C1 segment of cervical spinal cord (tissue), 14 donors: ENCODE measurements at places on chromosomes 5 and 9.

- no peak for DNase-seq
These were observed 607.0 kb downstream of the ZNF608 start for GRCh38 chr5:124139477-124139876.

- DNase-seq: peak; percentile 38
These were observed 43.1 kb upstream of the RXRA start for GRCh38 chr9:134283111-134283515.

DNA sequence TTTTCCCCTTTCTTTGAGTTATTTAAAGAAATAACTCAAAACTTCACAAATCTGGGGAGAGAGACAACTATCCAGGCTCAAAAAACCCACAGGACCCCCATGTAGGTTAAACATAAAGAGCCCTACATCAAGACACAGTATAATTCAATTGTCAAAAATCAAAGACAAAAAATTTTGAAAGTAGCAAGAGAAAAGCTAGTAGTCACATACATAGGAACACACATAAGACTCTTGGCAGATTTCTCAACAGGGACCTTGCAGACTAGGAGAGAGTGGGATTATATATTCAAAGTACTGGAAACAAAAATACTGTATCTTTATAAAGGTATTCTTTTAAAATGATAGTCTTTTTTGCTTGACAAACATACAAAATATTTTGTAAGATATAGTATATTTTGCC lies 296.9 kb downstream of the OSTF1 start:
- no peak for DNase-seq

DNA sequence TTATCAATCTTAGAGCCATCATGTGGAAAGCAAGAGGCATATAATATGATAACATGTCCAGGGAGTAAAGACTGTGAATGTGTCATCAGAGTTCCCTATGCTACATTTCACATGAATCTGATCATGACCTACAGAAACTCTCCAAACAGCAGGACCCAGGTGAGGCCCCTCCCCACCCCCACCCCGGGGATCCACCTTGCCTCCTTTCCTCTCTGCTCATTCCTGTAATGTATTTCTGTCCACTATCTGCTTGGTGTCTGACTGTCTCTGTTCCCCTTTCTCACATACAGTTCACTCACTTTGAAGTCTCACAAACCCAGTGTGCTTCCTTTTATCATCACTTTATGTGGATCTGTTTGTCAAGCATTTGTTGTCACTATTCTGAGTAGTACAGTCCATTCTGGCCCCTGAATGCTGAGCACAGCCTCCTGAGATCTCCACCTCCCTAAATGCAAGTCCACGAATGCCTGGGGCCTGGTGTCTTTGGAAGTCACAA lies 76.4 kb upstream of the SMARCA2 start:
- DNase-seq: no peak

DNA sequence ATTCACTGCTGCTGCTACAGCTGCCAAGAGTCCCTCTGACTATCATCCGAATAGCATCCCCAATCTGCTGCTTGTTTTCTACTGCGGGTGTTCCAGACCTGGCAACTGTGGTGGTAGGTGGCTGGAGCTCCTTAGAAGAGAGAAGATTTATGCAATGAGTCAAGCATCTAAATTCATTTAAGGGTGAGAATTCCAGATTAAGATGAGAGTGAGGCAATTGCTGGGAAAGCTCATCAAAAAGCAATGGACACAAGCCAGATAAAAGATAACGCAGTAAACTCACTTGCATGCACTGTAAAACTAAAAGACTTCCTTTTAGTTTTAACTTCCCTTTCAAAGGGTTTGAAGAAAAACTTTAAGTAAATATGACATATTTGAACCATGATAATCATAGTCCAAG lies 3.9 kb downstream of the PLK2 start:
- DNase-seq: no peak

DNA sequence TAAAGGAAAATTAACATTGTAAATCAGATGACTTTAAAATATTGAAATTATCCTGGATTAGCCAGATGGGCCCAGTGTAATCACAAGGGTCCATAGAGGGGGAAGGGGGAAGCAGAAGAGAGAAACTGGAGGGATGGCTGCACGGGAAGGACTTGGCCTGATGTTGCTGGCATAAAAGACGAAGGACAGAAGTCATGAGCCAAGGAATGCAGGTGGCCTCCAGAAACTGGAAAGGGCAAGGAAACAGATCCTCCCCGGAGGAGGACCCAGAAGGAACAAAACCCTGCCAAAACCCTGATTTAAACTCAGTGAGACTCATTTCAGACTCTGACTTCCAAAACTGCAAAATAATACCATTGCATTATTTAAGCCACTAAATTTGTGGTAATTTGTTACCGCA lies 100.2 kb downstream of the ADAMTS2 start:
- DNase-seq: no peak

DNA sequence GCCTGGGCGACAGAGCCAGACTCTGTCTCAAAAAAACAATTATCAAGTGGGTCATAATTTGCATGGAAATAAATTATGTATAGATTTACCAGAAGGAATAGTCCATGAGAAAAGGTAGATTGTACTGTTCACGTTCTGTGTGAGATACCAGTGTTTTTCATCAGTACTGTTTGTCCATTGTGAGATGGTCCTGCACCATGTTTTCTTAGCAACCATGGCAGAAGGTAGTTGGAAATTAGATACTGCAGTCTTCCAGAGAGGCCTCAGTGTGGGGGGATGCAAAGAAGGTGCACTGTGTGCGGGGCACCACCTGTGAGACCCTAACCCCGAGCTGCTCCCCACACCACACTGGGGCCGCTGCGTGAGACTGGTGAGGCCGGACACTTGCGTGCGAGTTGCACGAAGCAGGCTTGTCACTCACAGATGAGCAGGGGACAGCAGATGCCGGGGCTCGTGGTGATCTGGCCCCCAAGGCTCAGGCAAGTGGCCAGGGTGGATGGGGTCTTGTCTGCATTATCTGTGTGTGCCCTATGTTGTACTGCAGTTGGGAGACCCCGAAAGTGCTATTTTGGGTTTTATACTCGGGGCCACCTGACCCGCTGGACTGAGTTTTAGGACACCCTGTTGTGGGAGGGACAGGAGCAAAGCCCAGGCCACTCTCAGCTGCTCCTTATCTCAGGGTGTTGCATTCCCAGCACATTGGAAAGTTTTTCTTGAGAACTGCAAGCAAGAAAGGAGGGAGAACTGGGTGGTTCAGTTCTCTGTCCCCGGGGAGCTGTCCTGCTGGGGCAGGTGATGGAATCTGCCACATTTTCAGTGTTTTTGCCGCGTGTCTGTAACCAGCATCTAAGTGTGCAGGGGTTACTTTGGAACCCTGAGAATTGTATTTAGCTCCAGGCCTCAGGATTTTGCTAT lies 61.9 kb downstream of the EHMT1 start:
- DNase-seq: no peak

- no peak for DNase-seq
These were observed 32.8 kb upstream of the CPEB4 start for GRCh38 chr5:173855162-173855994.

DNA sequence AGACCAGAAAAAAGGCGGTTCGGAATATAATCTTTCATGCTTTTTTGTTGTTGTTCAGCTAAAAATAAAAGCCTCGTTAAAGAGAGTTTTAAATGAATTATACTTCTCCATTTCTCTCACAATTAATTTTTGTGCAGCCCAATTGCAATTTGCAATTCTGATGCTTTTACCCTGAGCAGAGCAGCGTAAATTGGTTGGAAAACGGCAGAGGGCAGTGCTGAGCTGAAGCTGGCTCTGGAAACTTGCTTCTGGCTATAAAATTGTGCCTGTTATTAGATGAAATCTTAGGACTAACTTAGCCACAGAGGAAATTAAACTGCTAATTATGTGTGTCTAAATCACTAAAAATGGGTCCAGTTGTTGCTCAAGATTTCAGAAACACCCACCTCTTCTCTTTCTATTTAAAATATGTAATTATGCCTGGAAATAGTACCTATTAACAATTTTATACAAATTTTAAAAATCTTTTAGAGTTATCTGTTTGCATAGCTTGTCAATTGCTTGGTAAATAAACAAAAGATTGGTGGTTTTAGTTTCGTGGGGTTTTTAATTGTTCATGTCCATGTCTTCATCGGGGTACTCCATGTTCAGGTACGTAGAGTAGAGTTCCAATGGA lies 441.8 kb upstream of the TLE4 start:
- no peak for DNase-seq

DNA sequence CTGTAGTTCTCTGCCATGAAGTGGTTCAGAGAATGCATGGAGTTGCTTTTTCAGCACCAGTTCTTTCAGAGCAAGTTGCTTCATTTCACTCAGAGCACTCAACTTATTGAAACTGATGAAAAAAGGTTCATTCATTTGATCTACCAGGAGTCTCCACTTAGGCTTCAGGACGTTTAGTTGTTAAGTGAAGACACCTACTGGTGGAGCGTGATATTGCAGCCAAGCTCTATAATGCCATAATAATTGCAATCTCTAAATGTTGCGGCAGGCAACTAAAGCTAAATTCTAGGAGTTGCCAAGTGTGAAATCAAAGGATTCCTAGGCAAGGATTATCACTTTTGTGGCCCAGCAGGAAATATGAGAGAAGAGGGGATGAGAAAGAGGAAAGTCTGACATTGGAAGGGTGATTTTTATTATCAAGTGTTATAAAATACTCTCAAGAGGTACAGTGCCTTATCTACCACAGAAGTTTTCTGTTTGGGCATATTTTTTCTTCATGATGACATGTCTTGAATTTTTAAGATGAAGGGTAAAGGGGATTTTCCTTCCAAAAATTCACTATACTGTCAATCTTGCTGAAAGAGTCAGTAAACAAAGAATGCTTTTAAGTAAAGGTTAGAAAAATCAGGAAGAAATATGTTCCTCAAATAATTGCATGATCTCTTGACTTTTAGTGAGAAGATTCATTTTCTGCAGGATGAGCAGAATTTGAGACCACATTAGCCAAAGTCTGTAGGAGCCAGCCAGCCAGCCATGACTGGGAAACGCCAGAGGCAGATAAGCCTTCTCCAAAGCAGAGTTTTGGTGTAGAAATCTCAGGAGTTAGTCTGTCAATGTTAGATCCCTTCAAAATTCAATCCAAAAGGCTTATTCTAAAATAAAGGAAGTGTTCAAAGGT lies 83.4 kb downstream of the SH3PXD2B start:
- DNase-seq: no peak

DNA sequence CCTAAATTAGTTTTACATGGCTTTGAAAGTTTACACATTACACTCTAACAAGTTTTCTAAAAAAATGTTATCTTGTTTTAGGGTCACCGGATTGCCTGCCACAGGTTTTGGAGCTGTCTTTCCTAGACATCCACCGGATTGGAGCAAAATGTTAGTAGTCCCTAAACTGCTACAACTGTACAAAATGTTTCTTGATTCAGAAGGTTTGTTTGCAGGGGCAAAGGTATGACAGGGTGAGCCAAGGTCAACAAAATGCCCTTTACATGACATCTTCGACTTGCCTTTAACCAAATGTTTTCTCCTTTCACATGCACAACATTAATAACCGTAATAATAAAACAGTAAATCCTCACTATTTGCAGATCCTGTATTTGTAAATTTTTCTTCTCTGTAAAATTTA lies 37.2 kb downstream of the CFAP95 start:
- no peak for DNase-seq

- no peak for DNase-seq
These were observed 244.8 kb downstream of the MPDZ start for GRCh38 chr9:13034694-13035002.

- DNase-seq: no peak
These were observed 5.7 kb upstream of the AQP7 start for GRCh38 chr9:33408087-33408486.

DNA sequence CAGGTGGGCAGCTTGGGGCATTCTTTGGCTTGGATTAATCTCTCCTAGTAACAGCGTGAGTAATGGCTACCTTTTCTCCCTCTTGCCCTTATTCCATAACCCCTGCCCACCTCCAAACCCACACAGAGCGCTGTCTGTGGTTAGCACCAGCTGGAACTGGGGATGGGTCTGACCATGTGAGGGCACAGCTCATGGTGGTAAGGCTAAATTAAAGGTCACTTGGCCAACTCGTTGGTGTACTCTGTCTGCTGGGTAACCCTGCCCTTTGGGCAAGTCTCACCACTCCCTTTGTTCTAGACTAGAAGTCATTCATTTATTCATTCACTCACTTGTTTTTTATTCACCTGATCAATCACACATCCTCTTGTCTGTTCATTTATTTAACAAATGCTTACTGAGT lies 27.8 kb downstream of the PPARGC1B start:
- no peak for DNase-seq

DNA sequence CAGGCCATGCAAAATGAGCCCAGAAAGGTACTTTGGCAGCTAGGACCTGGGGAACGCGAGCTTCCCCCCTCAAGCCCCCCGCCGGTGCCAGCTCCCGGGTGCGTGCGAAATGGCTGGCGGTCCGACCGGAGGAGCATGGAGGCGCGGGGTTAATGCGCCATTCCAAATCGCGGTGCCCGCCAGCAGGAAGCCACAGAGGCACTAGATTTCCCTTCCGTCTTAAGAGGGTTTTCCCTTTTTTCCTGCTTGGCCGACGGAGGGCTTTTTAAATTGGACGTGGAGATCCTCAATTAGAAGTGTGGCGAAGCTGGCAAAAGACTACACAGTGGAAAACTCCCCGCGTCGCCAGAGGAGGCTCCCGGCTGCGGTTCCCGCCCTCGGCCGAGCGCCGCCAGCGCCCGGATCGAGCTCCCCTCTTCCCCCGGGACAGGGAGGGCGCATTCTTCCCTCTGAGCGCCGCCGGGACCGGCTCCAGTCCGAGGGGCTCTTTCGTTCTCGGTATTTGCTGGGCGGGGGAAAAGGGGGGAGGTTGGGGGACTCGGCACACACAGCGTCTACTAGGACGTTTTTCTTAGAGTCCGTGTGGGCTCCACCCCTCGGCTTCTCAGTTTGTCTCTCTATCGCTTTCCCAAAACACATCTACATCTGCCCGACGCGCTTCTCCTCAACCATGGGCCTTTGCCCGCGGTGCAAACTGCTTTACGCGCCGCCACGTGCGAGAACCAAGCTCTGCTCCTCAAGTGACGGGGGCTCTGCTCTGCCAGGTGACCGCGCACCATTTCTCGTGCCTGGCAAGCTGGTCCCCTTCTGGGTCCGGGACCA lies 3.0 kb downstream of the GDNF start:
- DNase-seq: no peak

- DNase-seq: no peak
These were observed 421.0 kb downstream of the GADD45G start for GRCh38 chr9:90025816-90026215.

DNA sequence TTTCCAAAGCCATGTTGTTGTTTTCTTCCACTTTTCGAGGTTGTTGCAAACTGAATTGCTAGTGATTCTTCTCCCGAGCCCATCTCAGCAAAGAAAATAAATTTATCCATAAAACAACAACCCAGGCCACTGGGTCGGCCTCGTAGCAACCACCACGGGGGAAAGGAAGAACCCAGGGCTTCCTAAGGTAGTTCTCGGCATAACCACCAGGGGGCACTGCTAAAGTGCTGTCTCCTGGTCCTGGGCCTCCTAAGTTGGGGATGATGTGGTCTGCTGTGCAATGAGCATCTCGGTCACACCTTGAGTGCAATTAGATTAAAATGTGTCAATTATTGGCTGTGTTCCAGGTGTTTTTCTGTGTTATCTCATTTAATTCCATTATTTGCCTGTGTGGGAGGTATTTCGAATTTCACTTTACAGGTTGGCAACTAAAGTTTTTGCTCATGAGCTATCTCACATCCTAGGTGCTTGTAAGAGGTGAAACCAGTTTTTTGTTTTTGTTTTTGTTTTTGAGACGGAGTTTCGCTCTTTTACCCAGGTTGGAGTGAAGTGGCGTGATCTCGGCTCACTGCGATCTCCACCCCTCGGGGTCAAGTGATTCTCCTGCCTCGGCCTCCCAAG lies 102.8 kb upstream of the DAP start:
- DNase-seq: no peak
